ENCODE measurements at places on chromosomes 3 and 15.
A peak's percentile ranks its signal among the peaks of the same experiment; 100 is the strongest.

DNA sequence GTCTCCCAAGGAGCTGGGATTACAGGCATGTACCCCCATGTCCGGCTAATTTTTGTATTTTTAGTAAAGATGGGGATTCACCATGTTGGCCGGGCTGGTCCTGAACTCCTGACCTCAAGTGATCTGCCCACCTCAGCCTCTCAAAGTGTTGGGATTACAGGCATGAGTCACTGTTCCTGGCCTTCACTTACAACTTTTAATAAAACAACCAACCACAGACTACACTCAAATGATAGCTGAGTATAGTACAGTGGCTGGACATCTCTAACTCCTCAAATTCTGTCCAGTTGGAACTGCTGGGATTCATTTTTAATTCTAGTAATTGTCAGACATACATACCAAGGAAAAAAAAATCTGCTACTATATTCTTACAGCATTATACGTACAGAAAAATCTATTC is 71.0 kb downstream of the PBRM1 start:
- no peak for DNase-seq

- DNase-seq = peak; percentile 43
Observed at GRCh38 chr15:92714077-92714476, 58.5 kb upstream of the FAM174B start.

GRCh38 chr15:96089405-96090058 is 241.0 kb upstream of the NR2F2 start:
- no peak for DNase-seq

GRCh38 chr3:79817224-79817623 is 49.4 kb upstream of the ROBO1 start:
- DNase-seq = no peak

DNA sequence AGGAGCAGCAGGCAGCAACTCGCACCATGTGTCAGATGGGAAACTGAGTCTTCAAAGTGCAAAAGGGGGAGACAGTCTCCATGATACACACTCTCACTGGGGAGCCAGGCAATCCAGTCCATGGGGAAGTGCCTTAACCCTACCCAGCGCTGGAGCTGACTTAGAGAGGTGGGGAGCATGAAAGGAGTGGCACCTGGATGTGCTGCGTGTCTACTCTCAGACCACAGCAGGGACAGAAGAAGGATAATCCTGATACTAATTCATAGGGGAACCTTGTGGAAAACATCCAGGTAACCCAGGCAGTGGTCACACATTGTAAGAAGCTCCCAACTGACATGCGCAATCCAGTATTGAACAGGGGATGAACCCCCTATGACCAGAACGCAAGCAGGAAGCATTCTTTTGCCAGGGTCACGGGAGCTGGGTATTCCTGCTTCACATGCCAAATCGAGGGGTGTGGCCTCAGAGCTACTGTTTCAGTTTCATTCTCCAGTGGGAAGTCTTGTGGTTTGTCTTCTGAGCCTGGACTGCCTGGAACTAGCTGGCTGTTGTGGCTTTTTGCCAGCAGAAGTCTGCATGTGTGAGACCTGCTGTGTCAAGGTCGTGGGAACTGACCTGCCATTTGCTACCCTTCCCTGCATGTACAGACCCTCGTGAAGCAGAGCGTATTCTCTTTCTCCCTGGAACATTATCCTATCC is 367.6 kb upstream of the NDN start:
- no peak for DNase-seq

GRCh38 chr3:68067314-68067713 is 412.9 kb upstream of the SUCLG2 start:
- no peak for DNase-seq

DNA sequence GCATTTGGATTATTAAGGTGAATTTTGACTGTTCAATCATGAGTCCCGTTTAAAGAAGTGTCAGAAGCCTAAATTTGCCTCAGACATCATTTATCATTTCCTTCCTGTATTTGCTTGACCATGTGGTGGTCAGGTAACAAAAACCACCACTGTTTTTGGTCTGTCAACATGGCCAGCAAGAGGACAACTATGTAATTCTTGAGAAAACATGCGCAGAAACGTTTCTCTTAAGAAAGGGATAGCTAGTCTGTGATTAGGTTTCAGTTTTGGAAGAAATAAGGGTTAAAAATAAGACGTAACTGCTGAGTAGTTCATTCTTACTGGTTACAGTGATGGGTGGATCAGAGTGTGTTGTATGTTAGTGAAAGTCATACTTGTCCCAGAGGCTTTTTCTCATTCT is 204.5 kb downstream of the AKAP13 start:
- no peak for DNase-seq

DNA sequence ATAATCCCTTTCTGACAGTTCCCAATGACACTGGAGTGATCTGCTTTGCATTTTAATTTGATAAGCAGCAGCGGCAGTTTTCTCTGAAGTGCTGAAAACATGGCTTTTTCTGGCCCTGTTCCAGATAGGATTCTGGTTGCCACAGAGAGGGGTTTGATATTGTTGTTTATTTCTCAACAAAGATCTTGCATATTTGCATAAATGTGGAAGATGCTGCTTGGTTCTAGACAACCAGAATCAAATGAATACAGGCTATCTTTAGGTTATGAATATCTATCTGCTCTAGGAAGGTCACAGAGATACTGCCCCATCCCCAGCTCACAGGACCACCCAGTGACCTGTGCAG is 137.1 kb downstream of the ZNF609 start:
- DNase-seq = no peak

DNA sequence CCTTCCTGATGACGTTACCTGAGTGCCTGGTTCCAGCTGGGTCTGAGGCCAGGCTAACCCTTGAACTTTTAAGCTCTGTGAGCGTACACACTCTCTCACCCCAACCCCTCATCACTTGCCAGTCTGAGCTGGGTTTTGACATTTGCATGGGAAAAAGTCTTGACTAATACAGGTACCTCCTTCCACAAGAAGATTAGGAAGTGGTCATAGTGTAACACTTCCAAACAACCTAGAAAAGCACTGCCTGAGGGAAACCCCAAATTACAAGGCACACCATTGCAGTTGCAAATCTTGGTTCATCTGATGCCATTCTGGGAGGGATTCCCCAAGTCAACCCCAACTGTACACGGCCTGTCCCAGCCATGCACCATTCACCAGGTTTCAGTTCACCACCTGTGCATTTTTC is 499.8 kb downstream of the FOXP1 start:
- no peak for DNase-seq

GRCh38 chr3:69697381-69697780 is 41.9 kb upstream of the MITF start:
- no peak for DNase-seq

DNA sequence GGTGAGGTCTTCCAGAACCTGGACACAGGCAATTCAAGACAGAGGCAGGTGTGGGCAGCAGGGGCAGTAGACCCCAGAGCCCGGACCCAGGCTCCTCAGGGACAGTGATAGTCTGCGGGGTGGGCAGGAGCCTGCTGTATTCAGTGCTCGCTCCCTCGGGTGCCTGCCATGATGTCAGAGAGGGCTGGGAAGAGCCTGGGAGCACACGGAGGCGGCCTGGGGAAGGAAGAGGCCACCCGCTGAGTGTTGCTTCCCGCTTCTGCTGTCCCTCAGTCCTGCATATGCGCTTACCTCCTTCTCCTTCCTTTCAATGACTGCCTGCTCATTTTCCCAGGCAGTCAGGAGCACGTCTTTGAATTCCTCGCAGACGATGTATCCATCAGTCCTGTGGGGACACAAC is 22.8 kb downstream of the TMEM43 start:
- no peak for DNase-seq

DNA sequence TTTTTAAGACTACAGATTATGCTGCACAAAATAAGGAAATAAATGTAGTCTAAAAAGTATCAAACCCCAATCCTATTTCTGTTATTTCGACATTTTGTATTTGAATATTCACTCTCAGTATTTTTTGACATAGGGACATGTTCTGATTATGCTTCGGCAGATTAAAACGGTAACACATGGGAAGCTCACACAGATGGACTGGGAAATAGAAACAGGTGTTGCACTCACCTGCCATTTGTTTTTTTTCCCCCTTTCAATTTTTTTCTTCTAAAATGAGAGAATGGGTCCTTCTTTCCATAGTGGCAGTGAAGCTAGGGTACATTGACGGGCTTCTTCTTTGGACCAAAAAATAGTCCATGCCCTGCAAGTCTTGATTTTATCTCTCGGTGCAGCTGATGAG is 163.1 kb downstream of the MYRIP start:
- no peak for DNase-seq

- no peak for DNase-seq
Observed at GRCh38 chr3:188133219-188133618, 20.7 kb upstream of the LPP start.

DNA sequence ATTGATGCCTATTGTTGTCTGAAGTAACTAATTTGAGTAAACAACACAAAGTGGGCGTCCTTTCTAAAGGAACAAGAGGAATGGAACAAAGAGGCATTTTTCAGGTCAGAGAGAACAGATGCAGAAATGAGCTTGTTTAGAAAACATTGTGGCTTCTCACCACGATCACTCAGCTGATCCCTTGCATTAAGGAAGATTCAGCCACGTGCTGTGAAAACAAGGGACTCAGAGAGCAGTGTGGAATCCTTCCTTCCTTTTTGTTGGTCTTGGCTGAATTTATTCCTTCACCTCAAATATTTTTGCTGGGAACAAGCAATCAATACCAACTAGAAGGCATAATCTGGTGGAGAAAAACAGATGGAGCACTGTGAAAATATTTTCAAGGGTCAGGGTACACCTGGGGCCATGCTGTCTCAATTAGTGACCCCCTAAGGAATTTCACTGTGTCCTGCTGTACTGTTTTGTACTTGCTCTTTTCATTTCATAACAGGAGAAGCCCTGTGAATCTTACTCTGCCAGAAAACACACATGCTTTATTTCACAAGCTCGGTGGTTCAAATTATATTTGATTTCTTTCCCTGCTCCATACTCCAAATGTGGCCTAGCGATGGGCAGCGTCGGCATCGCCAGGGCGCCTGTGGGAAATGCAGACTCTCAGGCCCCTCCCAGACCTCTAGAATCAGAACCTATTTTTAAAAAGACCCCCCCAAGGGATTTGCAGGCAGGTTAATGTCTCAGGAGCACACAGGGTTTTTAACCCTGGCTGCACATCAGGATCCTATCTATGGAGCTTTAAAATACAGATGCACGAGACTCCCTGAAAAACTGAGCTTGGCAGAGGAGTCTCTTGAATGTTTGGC is 11.6 kb upstream of the SLC6A20 start:
- DNase-seq = no peak

DNA sequence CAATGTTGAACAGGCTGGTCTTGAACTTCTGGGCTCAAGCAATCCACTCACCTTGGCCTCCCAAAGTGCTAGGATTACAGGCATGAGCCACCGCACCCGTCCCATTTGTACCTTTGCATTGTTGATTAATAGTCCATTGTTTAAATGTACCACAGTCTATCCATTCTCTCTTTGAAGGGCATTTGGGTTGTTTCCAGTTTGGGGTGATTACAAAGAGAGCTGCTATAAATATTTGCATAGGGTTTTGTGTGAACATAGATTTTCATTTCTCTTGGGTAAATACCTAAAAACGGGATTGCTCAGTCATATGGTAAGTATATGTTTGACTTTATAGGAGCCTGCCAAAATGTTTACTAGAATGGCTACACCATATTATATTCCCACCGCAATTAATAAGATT is 13.7 kb upstream of the PTPRG start:
- DNase-seq = no peak

DNA sequence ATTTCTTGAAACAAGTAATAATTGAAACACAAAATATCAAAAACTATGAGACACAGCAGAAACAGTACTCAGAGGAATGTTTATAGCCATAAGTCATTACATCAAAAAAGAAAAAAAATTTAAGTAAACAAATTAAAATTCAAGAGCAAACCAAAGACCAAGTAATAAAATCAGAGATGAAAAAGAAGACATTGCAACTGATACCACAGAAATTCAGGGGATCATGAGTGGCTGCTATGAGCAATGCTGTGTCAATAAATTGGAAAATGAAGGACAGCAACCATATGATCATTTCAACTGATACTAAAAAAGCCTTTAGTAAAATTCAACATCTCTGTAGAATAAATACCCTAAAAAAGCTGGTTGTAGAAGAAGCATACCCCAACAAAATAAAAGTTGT is 644.1 kb upstream of the BCHE start:
- no peak for DNase-seq

GRCh38 chr15:51144021-51144532 is 49.4 kb upstream of the TNFAIP8L3 start:
- DNase-seq = no peak

- DNase-seq = no peak
Observed at GRCh38 chr3:128714887-128715491, 11.0 kb upstream of the RAB7A start.

DNA sequence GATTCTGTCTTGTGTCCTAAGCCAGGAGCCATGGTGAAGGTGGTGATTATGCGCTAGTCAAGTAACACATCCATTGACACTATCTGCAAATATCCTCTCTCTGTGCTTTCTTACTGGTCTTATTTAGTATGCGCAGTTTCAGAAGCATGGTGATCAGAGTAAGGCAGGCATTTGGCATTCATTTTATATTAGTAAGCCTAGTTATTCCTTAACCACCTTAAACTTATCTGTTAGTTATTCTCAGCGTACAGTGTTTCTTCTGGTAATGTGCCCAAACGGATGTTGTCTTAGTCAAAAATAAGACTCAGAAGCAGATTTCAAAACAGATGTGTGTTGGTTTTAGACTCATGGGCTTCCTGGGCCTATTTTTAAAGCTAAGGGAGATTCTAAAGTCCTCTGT is 329.2 kb downstream of the GRM7 start:
- no peak for DNase-seq

DNA sequence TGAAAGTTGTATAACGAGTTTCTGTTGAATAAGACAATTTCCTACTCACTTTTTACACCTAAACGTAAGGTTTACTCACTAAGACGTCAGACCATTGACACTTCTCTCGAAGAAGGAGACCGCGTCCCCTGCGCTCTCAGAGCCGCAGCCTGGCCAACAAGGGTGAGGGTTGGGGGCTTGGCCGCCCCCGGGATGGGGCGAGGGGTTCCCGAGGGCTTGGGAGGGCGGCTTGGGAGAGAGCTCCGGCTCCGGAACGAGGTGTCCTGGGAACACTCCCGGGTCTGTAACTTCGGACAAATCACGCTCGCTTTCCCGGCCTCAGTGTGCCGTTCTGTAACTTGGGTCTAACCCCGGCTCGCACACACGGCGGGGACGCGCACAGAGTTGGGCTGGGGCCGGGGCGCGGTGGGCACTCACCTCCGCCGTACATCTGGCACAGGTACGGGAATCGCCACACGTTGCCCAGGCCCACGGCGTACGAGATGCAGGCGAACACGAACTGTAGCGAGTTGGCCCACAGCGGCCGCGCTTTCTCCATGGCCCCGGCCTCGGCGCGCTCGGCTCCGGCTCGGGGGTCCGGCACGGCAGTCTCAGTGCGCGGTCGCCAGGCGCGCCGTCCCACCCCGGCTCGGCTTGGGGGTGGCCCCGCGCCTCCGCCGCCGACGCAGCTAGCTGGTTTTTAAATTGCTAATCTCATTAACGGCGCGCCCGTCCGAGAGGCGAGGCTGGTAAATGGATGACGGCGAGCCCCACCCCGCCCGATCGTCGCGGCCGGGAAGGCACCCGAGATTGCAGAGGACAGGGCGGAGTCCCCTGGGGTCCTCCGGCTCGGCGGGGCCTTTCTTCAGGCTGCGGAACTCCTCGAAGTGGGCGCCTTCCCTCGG is at the start of gene SLC6A20:
SLC6A20 (minus strand) TSS at position 655 of the 884 bp plus-strand sequence; CDS start at position 538, 117 bp downstream.
- no peak for DNase-seq

All from dorsolateral prefrontal cortex (tissue), 122 donors.